ENCODE measurements at places on chromosomes 7 and 10.

DNA sequence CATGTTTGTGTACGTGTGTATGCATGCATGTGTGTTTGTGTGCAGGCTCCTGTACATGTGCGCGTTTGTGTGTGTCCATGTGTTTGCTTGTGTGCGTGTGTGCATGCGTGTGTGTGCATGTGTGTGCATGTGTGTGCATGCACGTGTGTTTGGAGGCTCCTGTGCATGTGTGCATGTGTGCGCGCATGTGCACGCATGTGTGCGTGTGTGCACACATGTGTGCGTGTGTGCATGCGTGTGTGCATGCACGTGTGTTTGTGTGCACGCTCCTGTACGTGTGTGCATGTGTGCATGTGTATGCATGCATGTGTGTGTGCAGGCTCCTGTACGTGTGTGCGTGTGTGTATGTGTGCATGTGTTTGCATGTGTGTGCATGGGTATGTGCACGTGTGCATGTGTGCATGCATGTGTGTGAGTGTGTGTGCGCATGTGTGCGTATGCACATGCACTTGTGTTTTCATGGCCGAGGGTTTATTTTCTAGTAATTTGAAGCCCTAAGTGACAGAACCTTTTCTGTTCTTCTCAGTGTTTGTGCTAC is 59.2 kb downstream of the INPP5A start:
- no peak for DNase-seq

- no peak for DNase-seq
These were observed 113.2 kb upstream of the MYO3A start for GRCh38 chr10:25820874-25821273.

DNA sequence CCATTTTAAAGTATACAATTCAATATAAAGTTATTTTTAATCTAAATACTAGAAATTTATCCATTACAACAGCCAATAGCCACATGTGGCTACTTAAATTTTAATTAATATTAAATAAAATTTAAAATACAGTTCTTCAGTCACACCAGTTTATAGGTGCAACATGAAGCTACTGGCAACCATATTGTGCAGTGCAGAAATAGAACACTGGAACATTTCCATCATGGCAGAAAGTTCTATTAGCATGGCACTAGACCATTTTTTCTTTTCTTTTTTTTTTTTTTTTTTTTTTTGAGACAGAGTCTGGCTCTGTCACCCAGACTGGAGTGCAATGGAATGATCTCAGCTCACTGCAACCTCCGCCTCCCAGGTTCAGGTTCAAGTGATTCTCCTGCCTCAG is 5.2 kb upstream of the ASCC1 start:
- DNase-seq: no peak

DNA sequence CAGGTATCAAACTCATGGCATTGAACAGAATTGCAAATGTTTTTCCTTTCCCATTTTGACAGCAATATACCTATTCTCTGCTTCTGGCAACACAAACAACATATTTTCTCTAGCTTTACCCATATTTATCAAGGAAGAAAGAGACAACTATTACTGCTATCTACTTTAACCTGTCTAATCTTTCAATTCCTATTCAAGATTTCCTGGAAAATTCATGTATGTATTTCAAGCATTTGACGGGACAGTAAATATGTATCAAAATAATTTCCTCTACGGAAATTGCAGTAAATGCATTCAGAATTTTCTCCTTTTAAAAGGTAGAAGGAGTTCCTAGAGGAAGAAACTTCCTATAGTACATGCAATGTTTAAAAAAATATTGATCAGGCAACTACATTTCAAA is 179.3 kb upstream of the LRRN3 start:
- DNase-seq: no peak

DNA sequence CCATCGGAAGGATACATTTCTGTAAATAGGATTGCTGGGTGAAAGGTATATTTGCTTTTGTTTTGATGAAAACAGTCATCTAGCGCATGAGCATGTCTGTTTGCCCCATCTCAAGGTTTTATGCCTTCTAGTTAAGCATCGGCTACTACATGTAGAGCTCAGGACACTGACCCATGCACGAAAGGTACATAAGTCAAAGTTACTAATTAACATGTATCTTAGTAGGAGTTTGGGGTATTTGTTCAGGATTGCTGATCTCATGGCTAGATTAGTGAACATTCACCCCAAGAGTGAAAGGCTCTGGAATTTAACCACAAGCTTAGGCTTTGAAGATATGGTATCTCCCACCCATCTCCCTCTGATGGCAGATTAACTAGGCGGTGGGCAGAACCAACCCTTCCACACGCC is 91.5 kb downstream of the RBM20 start:
- no peak for DNase-seq

GRCh38 chr10:10432296-10433035 is 585.2 kb upstream of the CELF2 start:
- no peak for DNase-seq

DNA sequence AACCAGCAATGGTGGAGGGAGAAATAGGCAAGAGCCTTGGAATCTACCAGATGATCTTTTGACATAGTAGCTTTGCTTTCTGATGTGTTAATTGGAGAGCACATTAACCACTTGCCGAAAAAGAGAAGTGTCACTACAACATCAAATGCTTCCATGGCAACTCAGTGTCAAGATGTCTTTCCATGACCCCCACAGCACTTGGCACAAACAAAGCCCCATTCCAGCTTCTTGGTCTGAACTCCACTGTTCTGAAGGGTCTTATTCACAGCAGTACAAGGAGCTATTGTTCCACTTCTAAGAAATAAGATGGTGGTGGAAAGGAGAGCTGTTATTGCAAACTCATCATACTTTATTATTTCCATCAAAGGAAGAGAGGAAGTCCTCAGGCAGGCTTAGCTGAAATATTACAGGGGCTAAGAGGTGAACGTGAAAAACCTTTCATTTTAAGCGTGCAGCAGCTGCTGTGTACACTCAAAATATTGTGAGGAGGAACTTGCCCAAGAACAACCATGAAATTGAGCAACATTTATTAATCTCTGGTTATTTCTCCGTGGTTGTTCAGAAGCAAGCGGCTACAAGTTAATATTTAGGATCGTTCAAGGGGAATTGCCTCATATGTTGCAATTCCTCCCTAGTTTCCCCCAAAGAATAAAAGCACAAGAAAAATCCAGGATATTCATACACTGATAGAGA is 354.8 kb upstream of the CELF2 start:
- DNase-seq: no peak

GRCh38 chr10:106185951-106186350 is 978.6 kb downstream of the SORCS1 start:
- no peak for DNase-seq

DNA sequence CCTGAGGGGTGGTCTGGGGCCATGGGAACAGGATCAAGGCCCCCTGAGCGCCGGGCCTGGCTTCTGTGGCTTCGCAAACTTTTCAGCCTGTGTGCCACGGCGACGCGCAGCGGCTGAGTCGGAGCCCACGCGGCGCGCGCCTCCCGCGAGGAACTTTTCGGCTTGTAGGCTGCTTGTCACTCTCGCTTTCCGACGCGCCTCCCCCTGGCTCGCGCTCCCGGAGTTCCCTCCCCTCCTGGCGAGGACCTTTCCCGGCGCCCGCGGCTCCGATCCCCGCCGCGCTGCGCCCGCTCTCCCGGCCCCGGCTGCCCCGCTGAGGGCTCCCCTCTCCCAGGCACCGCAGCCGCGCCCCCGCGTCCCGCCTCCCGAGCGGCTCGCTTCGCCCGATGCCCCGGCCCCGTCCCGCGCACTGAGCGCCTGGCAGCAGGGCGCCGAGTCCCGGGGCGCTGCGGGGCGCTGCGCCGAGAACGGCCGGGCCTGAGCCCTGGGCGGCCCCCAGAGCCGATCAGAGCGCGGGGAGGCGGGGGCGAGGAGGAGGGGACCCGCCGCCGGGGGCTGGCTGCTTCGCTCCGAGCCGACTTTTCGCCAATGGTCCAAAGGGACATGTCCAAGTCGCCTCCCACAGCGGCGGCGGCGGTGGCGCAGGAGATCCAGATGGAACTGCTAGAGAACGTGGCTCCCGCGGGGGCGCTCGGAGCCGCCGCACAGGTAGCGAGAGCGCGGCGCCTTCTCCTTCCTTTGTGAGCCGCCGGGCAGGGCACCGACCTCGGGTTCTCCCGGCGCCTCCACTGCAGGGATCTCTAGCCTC is at the start of gene CACNB2:
Gene CACNB2 (plus strand): TSS at position 276 of the 808 bp plus-strand sequence.
- no peak for DNase-seq

DNA sequence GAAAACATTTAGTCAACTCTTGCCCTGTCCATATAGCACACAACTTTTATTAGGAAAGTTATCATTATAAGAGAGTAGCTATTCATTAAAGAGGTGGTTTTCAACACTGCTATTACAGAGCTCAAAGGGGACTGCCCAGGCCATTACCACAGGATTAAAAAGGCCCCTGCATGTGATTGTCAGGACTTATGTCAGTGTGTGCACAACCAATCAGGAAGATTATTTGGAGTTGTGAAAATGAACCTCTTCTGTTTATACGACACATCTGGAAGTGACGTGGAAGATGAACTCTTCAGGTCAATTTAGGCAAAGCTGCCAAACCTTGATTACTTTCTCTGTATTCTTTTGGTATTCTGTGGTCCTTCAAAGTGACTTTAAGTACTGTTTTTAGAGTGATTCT is 14.7 kb downstream of the CCNY start:
- DNase-seq: no peak

- no peak for DNase-seq
These were observed 64.7 kb upstream of the JAZF1 start for GRCh38 chr7:28245123-28245878.

GRCh38 chr10:119209035-119209735 is 1.8 kb downstream of the GRK5 start:
- no peak for DNase-seq

DNA sequence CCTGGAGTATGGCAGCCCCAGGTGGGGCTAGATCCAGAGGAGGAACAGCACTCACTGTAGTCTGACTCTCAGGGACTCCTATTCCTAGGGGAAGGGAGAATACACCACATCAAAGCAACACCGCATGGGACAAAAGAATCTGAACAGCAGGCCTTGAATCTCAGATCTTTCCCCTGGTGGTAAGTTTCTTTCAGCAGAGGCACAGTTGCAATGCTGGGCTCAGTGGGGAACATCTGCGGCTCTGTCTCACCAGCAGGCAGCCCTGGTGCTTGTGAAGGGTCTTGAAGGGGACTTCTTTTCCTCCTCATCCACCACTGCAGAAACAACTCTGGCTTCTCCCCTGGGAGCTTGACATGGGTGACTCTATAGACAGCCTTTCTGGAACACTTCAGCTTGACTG is 111.2 kb upstream of the ARHGAP21 start:
- DNase-seq: no peak

- DNase-seq: no peak
These were observed 14.6 kb upstream of the FZD1 start for GRCh38 chr7:91249506-91250233.

GRCh38 chr7:34086064-34086463 is 180.7 kb downstream of the BMPER start:
- no peak for DNase-seq

- no peak for DNase-seq
These were observed 221.0 kb downstream of the CDK14 start for GRCh38 chr7:90817151-90817550.

GRCh38 chr10:76433161-76434005 is 1002.0 kb downstream of the LRMDA start:
- no peak for DNase-seq

GRCh38 chr10:3172081-3172445 is 519 bp downstream of the PITRM1 start:
- no peak for DNase-seq

- DNase-seq: no peak
These were observed 90.7 kb upstream of the C1QL3 start for GRCh38 chr10:16612115-16612980.

DNA sequence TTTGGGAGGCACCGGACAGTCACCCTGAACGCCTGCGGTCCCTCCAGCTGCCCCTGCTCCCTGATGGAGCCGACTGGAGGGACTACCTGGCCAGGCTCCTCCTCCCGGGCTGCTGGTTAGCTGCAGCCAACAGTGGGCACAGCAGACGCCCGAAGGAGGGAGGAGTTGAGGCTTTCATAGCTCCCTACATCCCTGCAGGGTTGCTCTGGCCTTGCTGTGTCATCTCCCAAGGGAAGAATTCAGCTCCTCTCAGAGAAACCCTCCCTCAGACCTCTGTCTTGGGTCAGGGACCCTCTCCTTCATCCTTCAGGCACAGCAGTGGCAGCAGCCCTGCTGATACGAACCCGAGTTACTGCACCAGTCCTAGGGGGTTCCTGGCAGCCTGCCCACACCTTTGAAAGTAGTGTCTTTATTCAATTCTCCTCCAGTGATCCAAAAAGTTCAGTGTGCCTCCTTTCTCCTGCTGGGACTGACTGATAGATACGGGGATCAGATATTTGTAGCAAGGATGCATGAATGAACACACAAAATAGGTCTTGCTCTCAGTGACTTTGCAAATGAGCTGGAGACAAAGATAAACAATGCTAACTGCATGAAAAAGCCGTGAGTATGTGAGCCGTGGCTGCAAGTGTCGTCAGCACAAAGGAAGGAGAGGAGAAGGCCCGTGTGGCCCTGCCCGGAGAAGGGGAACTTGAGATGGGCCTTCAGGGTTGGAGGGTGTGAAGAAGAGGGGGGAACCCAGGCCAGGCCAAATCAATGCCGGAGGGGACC is 136.6 kb downstream of the PRKAG2 start:
- DNase-seq: no peak

- no peak for DNase-seq
These were observed 20.3 kb downstream of the ACSM6 start for GRCh38 chr10:95214369-95214768.

DNA sequence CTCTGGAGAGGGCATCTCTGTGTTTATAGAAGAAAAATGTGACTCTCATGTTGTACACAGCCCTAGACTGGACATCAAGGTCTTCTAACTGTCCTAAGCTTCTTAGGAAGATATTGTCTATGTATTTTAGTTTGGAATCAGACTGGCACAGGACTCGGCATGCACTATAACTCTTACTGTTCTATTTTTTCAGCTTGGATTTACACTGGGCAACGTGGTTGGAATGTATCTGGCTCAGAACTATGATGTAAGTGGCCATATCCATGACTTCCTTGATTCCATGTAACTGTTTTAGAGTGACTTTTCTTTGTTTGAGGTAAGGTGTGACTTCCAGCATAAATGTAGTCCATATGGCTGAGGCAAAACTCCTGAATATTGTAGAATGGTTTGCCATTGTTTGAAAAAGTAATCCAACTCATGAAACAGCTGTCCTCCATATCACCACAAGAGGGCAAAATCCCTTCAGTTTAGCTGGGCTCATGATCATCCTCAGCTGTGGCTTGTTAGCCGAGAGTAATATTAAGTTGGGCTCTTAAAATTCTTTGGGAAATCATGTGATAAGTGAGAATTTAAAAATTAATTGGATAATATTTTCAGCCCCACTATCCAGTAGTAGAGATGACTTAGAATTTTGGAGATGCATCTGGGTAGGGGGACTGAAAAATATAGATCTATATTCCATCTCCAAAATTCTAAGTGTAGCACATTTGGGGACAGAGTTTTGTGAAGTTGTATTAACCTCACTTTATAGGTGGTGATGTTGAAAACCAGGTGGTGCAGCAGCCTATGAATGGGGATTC is 10.4 kb downstream of the STMP1 start:
- no peak for DNase-seq

DNA sequence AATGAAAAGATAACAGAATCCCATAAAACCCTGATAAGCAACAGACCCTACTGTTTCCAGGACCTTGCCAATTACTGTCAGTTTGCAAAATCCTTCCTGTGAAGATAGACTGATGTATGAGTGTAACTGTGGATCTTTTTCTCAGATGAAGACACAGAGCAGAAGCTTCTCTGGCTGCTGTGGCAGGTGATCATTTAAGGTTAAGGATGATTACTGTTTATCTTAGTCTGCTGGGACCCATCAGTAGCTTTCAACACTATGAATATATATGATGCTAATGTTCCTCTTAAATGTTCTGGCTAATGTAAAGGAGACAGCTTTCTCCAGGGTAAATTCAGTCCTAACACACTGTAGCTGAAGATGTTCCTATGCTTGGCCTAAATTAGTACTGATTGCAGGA is 56.0 kb upstream of the CTTNBP2 start:
- DNase-seq: no peak

- DNase-seq: no peak
These were observed 124.8 kb downstream of the PPP1R17 start for GRCh38 chr7:31811650-31812461.

Measured in stimulated activated CD4-positive, alpha-beta T cell treated with anti-CD3 and anti-CD28 coated beads, TNF-alpha, amount 100 ng/mL, for 4 hours (primary cell).